Left lung (tissue), 14 donors: ENCODE measurements at places on chromosomes 4 and X. TPM values are rescaled to one million over a fixed set of nuclear protein-coding genes. Genes with fewer than 3 reads are reported as not detected.

DNA sequence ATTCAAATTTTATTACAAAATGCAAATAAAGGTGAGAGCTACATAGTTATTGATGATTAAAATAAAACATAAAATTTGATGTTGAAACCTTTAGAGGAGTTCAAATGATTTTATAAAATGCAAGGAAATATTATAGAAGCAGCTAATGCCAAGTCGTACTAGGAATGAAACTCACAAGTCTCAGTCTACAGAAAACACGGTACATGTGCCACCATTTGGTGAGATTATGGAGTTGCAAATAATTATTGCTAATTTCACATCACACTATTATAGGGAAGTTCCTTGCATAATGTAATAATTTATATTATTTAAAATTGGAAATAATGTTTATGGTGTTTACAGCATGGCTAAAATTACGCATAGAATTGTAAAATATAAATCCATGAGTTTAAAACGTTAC is 1601.7 kb upstream of the TENM3 start:
- H3K36me3 ChIP-seq, result no peaks in the 10 kb centered on the region
- no peak overlapping the region for H3K27ac ChIP-seq
- DNase-seq, result no peak
- H3K4me1 ChIP-seq, result no peaks in the 10 kb centered on the region
- H3K4me3 ChIP-seq, result no peak overlapping the region

DNA sequence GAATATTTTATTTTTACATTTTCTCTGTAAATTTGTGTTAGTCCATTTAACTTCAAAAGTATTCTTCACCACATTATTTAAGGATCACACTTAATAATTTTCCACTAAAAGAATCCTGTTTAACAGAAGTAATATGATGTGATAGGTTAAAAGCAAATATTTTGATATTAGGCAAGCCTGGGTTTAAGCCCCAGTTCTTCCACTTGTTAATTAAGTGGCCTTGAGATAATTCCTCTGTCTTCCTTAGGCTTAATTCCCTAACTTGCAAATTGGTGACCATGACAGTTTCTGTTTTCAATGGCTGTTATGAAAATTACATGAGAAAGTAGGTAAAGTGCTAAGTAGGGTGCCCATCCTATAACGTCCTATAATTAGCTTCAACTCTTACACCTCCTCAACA is 129.9 kb upstream of the ATOH1 start:
- no peaks in the 10 kb centered on the region for H3K36me3 ChIP-seq
- no peak overlapping the region for H3K4me3 ChIP-seq
- DNase-seq, result no peak
- H3K27ac ChIP-seq, result no peak overlapping the region
- no peaks in the 10 kb centered on the region for H3K4me1 ChIP-seq
- no peaks in the 10 kb centered on the region for H3K27me3 ChIP-seq

DNA sequence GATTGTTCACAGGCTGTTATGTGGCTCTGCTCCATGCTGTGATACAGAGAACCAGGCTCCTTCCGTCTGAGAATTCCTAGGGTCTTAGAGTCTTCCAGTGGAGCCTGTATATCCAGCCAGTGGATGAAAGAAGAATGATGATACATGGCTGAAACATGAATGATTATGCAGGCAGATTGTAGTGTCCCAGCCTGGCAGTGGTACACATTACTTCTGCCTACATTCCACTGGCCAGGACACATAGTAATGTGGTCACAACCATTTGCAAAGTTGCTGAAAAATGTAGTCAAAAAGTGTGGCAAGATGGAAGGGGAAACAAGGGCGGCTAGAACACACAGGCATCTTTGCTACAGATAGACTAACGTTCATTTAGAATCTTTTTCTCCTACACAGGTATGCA is 4.5 kb upstream of the GBA3 start:
- no peak for DNase-seq
- no peaks in the 10 kb centered on the region for H3K4me1 ChIP-seq
- H3K27me3 ChIP-seq, result no peaks in the 10 kb centered on the region
- H3K36me3 ChIP-seq, result no peaks in the 10 kb centered on the region

RIBC1 gene
- polyA plus RNA-seq, result 4.5 TPM

- H3K4me1 ChIP-seq, result no peaks in the 10 kb centered on the region
- H3K27ac ChIP-seq, result no peak overlapping the region
- no peaks in the 10 kb centered on the region for H3K27me3 ChIP-seq
- H3K36me3 ChIP-seq, result no peaks in the 10 kb centered on the region
Observed at GRCh38 chr4:146453181-146453807, 68.4 kb downstream of the SLC10A7 start.

DNA sequence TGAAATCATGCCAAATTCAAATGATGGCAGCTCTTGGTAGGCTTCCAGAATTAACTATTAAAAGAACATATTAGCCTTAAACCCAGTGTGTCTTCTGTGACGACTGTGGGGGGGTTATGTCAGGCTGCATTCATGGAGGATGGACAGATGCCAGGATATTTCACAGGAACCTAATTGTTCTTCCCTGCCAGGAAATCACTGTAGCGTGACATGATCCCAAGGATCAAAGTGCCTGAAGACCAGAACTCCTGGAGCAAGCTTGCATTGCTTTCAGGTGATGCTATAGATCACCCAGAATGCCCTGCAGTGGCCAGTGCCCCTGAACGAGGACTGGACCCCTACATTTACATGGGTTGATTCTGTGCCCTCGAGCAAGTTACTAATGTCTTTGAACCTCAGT is 1093.0 kb upstream of the TENM3 start:
- no peaks in the 10 kb centered on the region for H3K27me3 ChIP-seq
- no peak overlapping the region for H3K27ac ChIP-seq
- no peaks in the 10 kb centered on the region for H3K36me3 ChIP-seq
- DNase-seq, result no peak
- no peaks in the 10 kb centered on the region for H3K4me1 ChIP-seq

DNA sequence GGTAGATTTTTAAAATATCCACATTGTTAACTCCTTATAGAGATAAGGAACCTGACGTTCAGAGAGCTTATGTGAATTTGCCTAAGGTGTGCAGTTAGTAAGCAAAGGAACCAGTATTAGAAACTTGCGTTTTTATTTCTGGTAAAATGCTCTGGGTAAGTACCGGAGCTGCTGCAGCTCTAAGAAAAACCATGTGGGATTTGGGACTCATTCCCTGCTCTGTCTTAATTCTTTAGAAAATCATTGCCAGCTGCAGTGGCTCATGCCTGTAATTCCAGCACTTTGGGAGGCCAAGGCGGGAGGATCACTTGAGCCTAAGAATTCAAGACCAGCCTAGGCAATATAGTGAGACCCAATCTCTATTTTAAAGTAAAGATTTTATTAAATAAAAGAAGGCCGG is 5.8 kb downstream of the CCKAR start:
- H3K4me1 ChIP-seq, result no peaks in the 10 kb centered on the region
- H3K36me3 ChIP-seq, result no peaks in the 10 kb centered on the region
- H3K27me3 ChIP-seq, result no peaks in the 10 kb centered on the region
- H3K4me3 ChIP-seq, result no peak overlapping the region
- no peak for DNase-seq
- H3K27ac ChIP-seq, result no peak overlapping the region

- H3K27ac ChIP-seq, result no peak overlapping the region
- no peak overlapping the region for H3K4me3 ChIP-seq
- no peaks in the 10 kb centered on the region for H3K4me1 ChIP-seq
- no peaks in the 10 kb centered on the region for H3K27me3 ChIP-seq
- DNase-seq, result no peak
Observed at GRCh38 chr4:160848901-160849760, 1314.7 kb downstream of the FSTL5 start.

RUFY3 gene
- polyA plus RNA-seq, result 121 TPM

CSAG2 gene
- polyA plus RNA-seq, result not detected

DNA sequence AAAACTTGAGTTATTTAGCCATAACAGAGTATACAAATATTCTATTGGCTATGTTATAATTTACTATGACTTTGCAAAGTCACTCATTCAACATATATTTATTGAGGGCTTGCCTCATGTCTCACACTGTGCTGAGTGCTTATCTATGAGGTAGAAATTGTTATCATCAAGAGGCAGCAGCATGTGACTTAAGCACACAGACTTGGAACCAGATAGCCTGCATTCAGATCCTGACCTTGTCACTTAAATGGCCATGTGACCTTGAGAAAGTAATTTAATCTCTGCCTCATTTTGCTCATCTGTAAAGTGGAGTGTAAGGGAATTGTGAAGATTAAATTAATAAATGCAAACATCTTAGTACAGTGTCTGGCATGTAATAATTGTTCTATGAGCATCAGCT is 10.1 kb upstream of the EXOSC9 start:
- H3K4me3 ChIP-seq, result no peak overlapping the region
- H3K27ac ChIP-seq, result no peak overlapping the region
- no peaks in the 10 kb centered on the region for H3K4me1 ChIP-seq
- no peak for DNase-seq
- no peaks in the 10 kb centered on the region for H3K36me3 ChIP-seq

NHS gene
- 6.4 TPM for polyA plus RNA-seq

GRCh38 chrX:12767856-12768255 is 23.4 kb upstream of the PRPS2 start:
- H3K4me1 ChIP-seq, result no peaks in the 10 kb centered on the region
- DNase-seq, result no peak
- H3K27ac ChIP-seq, result no peak overlapping the region
- peaks cover 22% of the 10 kb centered on the region for H3K27me3 ChIP-seq
- H3K36me3 ChIP-seq, result no peaks in the 10 kb centered on the region

GRCh38 chrX:154718616-154719015 is 32.3 kb downstream of the GAB3 start:
- H3K36me3 ChIP-seq, result no peaks in the 10 kb centered on the region

DNA sequence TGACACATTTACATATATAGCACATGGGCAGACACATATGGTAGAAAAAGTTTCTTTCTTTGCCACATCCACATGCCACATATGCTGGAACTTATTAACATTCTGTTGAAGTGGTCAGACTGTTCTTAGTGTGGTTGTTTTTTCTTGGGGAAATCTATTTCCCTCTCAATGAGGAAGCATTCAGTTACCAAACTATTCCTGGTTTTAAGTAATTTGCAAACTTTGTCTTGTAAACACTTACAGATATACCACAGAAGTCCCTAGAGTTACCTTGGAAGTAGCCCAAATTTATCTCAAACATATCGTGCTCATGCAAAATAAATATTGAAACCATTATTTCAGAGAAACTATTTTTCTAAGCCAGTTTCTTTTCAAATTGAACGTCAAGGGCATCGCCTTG is 625.5 kb upstream of the INTU start:
- H3K27me3 ChIP-seq, result no peaks in the 10 kb centered on the region
- H3K27ac ChIP-seq, result no peak overlapping the region
- no peak overlapping the region for H3K4me3 ChIP-seq
- no peak for DNase-seq

- H3K4me1 ChIP-seq, result no peaks in the 10 kb centered on the region
- H3K27me3 ChIP-seq, result no peaks in the 10 kb centered on the region
- H3K4me3 ChIP-seq, result no peak overlapping the region
- no peak for DNase-seq
- H3K36me3 ChIP-seq, result no peaks in the 10 kb centered on the region
Observed at GRCh38 chrX:20397587-20397986, 130.9 kb upstream of the RPS6KA3 start.
